ENCODE measurements at places on chromosomes 2 and 18.

GRCh38 chr18:75208155-75208835, 644 bp downstream of the PTGR3 start:
- DNase-seq = peak; percentile 75

DNA sequence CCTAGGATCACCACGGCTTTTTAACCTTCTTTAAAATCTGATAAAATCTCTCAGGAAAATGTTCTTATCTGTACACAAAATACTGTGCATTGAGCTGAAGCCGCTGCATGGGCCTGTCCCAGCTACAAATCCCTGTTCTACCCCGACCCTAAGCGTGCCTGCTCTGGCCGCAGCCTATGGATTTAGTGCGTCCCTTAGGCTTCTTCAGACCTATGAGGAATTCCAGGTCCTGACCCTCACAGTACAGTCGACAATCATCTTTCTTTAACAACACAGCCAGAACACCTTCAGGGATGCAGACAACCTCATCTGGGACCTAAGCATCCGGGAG, 477 bp upstream of the WDCP start:
- DNase-seq = peak; percentile 17

GRCh38 chr2:180621941-180622918, 358.2 kb upstream of the UBE2E3 start:
- DNase-seq = no peak

DNA sequence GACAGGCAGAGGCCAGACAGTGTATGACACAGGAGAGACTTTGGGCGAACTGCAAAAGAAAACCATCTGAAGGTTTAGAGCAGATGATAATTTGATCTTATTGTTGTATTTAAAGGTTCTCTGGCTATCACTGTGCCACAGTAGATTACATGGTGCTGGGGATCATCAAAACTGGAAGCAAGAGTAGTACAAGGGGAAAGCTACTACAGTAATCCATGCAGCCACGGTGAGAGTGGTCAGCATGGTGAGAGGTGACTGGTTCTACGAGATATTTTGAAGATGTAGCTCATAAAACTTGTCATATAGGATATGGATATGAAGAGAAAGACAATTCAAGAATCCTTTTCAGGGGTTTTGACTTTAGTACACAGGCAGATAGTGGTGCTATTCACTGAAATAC, 194.8 kb upstream of the GULP1 start:
- DNase-seq = no peak

GRCh38 chr2:199982126-199982843, 26.9 kb downstream of the MAIP1 start:
- no peak for DNase-seq

GRCh38 chr2:148885988-148886387, 11.0 kb downstream of the KIF5C start:
- DNase-seq = peak; percentile 45

Data from SK-N-SH (cell line).